PC-3 (cell line): ENCODE measurements at places on chromosomes 4 and X. TPM values are rescaled to one million over a fixed set of nuclear protein-coding genes. Genes with fewer than 3 reads are reported as not detected.
A peak's percentile ranks its signal among the peaks of the same experiment; 100 is the strongest.

CT47B1 gene
- not detected in 2 replicates for total RNA-seq

DNA sequence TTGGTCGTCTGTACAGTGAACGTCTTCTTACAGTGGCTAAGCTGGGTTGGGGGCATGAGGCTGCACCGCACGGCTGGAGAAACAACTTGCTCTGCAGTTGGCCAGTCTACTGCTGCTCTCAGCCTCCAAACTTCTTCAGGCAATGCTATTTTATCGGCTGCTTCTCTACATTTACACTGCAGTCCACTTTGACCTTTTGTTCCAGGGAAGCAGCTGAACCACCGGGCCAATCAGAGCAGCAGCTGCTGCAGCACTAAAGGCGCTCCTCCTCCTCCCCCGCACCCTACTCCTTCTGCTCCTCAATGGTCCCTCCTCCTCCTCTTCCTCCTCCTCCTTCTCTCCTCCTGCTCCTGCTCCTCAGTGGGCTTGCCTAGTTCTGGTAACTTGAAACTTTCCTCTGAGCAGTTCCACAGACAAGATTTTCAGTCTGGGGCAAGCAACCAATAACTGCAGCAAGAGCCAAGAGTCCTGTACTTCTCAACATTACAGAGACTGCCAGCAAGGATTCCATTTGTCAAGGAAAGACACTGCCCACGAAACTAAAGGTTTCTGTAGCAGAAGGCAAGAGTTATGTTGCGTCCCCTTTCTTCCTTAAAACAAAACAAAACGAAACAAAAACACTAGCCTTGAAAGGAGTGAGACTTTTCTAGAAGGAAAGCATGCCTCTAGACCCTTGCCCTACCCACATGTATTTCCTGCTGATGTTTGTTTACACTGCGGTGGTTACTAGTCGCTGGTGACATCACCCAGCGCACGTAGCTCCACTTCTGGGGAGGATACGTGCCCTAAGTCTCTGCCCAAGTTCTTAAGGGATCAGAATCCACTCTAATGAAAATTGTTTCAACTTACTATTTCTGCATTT is 125.7 kb upstream of the NAP1L5 start:
- DNase-seq = peak; percentile 87

- peak; percentile 38 for DNase-seq
Observed at GRCh38 chr4:148173397-148174017, 268.7 kb downstream of the NR3C2 start.

- DNase-seq = no peak
Observed at GRCh38 chrX:102859550-102859871, 77.6 kb upstream of the RAB40AL start.

DRD5 gene
- total RNA-seq = not detected in 2 replicates

DNA sequence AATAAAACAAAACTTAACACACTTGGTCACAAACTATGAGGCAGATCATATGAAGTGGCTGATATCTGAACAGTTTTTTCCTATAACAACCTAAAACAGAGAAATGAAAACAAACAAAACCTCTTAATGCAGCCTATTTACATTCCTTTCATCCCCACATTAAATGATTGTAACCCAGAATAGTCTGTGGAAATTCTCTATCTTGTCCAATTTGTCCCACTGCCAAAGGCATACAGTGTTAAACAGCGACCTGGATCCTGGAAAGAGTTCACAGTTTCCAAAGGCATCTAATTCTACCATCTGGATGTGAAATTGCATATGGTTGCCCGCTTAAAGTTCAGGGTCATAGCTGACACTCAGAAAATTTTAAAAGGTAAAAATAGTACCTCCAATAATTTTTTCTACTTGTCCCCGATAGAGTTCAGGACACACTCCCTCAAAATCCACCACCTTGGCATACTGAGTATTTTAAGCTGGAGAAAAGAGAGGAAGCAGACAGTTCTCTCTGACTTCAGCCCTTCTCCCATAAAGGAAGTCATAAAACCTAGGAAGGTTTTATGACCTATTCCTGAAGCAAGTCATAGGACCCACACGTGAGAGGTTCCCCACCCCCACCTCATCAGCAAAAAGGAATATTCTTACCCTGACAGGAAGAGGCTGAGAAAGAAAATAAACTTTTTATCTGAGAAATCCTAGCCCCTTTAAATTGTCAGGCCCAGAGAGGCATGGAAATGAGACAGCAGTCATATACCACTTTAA is 270.2 kb downstream of the PAPSS1 start:
- no peak for DNase-seq

PABPC5 gene
- 0.35 and 0.40 TPM in 2 replicates for total RNA-seq

DNA sequence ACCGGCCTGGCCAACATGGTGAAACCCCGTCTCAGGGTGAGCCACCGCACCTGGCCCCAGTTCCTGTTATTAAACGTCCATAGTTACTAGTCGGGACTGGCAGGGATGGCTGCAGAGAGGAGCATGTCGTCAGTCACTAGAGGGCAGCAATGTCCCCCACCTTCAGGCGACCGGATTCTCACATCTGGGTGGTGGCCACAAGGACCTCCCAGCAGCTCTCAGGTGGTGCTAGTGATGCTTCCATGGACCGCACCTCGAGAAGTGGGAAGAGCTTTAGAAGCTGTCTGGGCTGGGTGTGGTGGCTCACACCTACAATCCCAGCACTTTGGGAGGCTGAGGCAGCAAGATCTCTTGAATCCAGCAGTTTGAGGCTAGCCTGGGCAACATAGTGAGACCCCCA is 13.3 kb upstream of the IL3RA start:
- peak; percentile 64 for DNase-seq

GRCh38 chr4:184167576-184167975 is 50.1 kb downstream of the ENPP6 start:
- no peak for DNase-seq

DNA sequence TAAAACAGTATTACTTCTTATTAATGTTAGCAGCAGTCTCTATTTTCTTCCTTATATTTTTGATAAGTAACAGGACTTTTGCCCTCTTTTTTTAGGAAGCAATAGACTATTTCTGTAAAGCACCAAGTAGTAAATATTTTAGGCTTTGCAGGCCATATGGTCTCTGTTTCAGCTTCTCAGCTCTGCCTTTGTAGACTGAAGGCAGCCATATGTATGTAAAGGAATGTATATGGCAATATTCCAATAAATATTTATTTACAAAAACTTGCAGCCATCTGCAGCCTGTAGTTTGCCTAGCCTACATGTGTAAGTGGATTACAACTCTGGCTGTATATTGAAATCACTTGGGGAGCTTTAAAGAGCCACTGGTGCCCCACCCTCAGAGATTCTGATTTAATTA is 15.0 kb downstream of the RADX start:
- no peak for DNase-seq

SYN1 gene
- total RNA-seq = not detected in 2 replicates

GRCh38 chr4:185322803-185323202 is 72.9 kb downstream of the LRP2BP start:
- DNase-seq = no peak

DNA sequence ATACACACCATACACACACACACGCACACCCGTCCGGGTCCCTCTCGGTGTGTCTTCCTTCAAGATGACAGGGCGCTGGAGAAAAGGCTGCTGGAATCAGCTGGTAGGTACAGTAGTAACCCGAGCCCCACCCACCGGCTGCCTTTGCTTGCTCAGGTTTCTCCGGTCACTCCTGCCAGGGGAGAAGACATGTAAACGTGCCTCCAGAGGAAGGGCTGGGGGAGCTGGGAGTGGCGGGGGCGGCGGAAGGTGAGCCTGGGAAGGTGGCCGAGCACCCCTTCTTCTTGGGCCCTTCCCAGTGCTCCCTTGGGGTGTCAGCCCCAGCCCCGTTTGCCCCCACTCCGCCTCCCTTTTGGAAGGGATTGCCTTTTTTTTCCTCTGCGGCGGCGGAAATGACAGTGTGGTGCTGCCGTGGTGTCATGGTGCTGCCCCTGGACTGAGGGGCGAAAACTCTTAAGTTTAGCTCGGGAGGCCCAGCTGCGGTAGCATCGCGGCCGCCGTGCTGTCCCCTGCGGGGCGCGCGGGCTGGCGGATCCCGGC is at the start of gene MID2:
TSS of gene MID2 (plus strand) at position 169 of the 540 bp plus-strand sequence. CDS start 561 bp downstream, outside the sequence.
- peak; percentile 81 for DNase-seq

ASB12 gene
- total RNA-seq = not detected in 2 replicates

PABPC1L2A gene
- total RNA-seq = not detected in 2 replicates

DNA sequence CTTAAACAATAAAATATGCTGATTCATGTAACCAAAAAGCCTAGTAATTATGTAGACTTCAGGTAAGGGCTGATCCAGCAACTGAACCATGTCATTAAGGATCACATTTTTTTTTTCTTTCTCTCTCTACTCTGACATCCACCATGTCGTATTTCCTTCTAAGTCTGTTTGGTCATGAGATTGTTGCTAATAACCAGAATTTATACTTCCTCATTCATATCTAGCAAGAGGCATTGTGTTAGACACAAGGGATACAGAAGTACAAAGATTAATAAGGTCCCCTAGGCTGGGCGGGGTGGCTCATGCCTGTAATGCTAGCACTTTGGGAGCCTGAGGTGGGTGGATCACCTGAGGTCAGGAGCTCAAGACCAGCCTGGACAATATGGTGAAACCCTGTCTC is 24.1 kb downstream of the PHEX start:
- DNase-seq = no peak

PDLIM5 gene
- total RNA-seq = 30.7 and 57.8 TPM in 2 replicates

GRCh38 chrX:74835566-74835965 is 89.7 kb downstream of the NEXMIF start:
- no peak for DNase-seq

DNA sequence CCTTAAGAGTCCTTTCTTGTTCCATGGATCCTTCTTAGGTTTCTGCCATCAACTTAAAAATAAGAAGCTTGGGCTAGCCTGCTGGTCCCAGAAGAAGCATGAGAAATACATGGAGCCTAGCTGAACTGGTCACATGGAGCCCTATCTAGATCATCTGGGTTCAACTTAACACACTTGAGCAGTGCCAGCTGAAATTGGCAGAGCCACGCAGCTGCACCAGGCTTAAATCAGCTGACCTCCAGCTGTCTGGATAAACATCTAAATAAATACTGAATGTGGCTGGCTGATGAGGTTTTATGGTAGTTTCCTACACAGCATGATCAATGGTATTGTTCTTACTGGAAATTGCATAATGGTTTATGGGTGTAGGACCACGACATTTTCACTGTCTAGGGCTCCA is 598.4 kb upstream of the FAM241A start:
- no peak for DNase-seq

- no peak for DNase-seq
Observed at GRCh38 chr4:36758312-36759178, 477.1 kb downstream of the DTHD1 start.

TMEM35A gene
- not detected in 2 replicates for total RNA-seq

- no peak for DNase-seq
Observed at GRCh38 chr4:176833400-176834175, 40.9 kb upstream of the VEGFC start.

DNA sequence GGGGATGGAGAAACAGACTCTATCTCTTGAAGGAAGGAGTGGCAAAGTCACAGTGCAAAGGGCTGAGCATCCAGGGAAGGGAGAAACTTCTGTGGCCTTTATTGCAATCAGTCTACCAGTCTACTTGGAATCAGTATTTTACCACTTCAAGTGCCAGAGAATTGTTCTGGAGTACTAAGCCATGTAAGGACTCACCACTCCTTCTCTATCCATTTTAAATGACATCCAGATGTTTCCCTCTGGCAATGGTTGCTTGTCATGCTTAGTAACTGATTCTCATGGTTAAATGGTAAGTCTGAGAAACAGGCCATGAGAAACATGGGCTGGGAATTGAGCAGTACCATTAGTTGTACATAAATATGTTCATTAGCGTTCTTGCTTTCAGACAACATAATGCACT is 21.1 kb upstream of the SMIM10 start:
- DNase-seq = no peak

DNA sequence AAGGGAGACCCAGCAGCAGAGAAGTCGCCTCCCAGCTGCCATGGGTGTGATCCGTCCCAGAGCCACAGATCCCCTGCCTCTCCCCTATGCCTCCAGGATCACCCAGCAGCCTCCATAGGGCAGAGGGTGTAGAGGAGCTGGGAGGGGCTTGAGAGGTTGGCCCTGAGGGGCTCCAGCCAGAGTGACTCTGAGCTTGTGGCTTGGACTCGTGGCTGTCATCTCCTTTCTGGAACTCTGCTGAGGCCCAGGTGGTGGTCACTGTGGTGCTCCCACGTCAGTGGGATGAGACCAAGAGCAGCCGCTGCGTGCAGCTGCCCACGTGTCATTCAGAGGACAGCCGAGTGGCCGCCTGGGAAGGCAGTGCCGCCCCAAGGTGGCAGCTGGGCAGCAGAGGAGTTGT is 4.2 kb downstream of the TACC3 start:
- no peak for DNase-seq

- peak; percentile 62 for DNase-seq
Observed at GRCh38 chrX:55758033-55758432, 40.5 kb downstream of the RRAGB start.

TENM3 gene
- 0.87 and 5.4 TPM in 2 replicates for total RNA-seq

DNA sequence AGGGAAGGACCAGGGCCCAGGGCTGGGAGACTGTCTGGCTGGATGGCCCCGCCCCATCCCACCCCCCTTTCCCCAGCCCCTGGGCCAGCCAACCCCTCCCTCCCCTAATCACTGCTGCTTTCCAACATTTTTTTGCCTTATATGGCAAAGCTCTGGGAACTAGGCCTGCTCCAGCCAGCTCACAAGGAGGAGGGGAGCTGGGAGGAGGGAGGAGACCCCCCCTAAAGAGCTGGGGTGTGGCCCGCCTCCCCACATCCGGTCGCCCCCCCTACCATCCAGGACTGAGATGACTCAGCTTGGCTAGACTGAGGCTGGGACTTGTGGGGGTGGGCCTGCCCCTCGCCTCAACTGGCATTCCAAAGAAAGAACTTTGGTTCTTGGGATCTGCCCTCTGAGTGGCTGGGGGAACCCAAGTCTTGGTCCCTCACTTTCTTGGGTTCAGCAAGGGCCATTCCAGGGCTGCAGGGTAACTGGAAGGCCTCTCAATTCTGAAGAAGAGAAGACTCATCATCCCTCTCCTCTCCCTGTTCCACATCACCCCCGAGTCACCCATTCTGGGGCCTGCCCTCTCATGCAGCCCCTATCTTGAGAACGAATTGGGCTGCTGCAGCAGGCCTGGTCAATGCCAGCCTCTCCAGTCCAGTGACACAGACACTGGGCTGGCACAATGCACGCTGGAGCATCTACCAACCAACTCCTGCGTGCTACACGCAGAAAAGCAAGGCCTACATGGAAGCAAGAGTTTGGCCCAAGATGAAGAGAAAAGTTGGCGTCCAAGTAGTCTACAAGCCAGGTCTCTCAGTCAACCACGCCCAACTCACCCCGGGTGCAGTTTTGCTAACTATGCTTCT is 4.8 kb downstream of the FLNA start:
- peak; percentile 92 for DNase-seq

GRCh38 chr4:70737006-70737405 is 15.2 kb downstream of the RUFY3 start:
- DNase-seq = no peak

GRCh38 chr4:88573995-88574394 is 18.3 kb upstream of the HERC3 start:
- DNase-seq = peak; percentile 16
